Stimulated activated CD8-positive, alpha-beta memory T cell treated with anti-CD3 and anti-CD28 coated beads, Interleukin-4, amount 100 ng/mL, for 1 hour (primary cell): ENCODE measurements at places on chromosomes 11 and 22.
A peak's percentile ranks its signal among the peaks of the same experiment; 100 is the strongest.

DNA sequence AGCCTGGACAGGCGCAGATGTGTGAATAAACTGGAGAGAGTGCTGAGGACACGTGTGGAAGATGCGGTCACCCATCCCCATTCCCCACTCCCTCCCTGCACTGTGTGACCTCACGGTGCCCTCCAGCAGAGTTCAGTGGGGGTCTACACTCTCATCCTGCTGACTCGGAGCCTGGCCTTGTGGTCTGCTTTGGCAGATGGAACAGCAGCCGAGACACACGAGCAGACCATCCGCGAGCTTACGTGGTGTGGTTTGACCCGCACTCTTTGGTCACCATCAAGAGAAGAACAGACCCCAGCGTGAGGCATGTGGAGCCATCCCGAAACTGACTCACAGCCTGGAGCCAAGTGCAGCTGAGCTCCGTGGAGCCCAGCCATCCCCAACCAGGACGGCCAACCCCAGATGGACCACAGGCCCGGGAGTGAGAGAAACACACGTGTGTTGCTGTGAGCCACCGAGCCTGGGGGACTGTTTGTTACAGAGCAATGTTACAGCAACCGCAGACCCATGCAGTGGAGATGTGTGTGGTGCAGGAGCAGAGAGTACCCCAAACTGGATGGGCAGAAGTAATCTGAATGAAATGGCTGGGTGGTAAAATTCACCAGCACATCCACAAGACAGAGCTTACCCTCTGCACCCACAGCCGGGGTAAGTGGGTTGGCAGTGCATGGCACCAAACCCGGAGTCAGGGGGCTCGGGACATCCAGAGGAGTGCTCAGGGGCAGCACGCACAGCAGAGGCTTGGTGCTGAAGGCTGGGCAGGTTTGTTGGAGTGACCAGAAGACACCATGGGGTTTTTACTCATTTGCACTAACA, 90.7 kb downstream of the RTL6 start:
- DNase-seq, result no peak

- no peak for DNase-seq
Measured at GRCh38 chr22:36208162-36208765, 6.7 kb upstream of the APOL4 start.

DNA sequence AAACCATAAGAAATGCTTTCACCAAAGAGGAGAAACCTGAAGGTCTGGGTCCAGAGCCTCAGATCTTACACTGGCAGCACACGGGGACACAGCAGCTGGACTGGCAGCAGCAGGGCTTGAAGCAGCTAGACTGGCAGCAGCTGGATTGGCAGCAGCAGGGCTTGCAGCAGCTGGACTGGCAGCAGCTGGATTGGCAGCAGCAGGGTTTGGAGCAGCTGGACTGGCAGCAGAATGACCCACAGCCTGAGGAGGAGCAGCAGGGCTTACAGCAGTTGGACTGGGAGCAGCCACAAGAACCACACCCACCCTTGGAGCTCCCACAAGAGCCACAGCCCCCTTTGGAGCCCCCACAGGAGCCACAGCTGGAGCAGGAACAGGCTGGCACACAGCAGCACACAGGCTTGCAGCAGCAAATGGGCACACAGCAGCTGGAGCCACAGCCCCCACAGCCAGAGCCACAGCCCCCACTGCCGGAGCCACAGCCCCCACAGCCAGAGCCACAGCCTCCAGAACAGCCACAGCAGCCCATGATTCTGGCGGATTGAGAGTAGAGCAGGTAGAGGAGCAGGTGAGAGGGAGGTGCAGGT, at the start of gene KRTAP5-11:
Gene KRTAP5-11, minus strand, starts transcription at position 567 of the 587 bp plus-strand sequence. Its CDS starts 38 bp downstream, at position 529.
- no peak for DNase-seq

DNA sequence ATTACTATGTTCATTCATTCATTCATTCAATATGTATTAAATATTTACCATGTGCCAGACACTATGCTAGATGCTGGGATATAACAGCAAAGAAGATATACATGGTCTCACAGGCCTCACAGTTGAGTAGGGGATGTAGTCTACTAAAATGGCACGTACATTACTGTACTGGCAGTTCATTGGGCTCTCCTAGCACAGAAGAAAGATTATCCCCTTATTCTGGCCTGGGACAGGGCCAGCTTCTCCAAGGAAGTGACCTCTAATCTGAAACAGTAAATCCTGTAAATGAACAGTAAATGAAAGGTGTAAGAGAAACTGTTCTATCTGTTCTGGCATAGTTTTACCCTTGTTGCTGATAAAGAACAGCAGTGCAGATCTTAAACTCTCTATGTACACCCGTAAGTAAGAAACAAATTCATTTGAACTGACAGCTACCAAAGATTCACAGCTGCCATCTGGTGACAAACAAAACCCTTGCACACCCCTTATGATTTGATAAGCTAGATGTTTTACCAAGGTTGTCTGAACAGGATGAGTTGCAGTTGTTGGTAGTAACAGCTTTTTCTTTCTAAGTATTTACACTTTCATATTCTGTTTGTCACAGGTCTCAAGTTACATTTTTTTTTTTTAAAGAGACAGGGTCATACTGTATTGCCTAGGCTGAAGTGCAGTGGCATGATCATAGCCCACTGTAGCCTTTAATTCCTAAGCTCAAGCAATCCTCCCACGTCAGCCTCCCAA, 263.1 kb downstream of the TMEM135 start:
- no peak for DNase-seq

DNA sequence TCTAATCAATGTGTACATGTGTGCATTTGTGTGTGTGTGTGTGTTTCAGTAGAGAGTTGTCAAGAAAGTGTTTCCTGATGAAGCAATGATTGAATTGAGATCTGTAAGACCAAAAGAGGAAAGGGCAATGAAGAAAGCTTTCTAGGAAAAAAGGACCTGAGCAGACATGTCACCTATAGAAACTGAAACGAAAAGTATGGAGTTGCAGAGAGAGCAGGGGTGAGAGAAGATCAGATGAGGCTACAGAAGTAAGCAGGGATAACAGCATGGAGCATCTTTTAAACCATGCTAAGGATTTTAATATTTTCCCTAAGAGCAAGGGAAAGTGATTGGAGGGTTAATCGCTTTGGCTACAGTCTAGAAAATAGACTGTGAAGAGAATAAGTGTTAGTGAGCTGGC, 1459.4 kb upstream of the TENM4 start:
- no peak for DNase-seq

DNA sequence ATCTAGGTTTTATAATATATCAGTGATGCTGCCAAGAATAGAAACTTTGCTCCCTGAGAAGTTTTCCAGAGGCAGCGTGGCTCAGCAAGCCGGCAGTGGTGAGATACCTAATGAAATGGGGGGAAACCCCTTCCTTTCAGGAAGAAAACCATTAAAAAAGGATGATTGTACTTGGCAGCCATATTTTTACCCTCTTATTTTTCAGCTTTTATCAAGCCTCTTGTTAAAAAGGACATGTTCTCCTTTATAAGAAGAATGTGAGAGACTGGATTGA, 9.0 kb upstream of the ME3 start:
- DNase-seq, result no peak

GRCh38 chr22:22168190-22168940, 76.2 kb upstream of the VPREB1 start:
- DNase-seq, result no peak

DNA sequence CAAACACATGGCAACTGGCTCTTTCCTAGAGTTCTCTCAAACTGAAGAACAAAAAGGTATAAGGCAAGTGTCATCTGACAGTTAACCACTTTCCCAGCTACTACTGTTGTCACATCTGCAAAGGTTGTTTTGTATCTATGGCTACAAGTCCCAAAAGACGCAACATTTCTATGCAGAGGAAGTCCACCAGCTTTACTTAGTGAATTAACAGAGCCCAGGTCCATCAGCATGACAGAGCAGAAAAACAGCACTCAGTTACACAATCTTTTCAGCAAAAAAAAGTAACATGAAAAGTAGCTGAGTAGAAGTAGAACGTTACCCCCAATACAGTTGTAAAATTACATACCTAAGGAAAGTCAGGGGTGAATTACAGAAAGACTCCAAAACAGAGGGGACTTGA, 12.1 kb downstream of the CPSF7 start:
- DNase-seq, result no peak

DNA sequence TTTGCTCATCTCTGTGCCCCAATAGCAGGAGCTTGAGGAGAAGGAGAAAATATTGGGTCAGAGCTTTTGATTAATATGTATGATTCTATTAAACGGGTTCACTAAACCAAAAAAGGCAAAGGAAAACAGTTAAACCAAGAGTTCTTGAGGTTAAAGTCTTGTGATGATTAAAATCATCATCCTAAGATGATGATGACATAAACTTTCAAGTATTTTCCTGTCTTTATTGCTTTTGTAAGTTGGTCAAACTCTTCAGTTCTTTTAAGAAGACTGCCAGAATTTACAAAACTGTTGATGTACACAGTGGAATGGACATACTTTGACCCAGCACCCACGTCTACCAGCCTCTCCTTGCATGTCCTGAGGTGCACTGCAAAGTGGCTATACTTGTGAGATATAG, 41.0 kb downstream of the FDX1 start:
- no peak for DNase-seq

DNA sequence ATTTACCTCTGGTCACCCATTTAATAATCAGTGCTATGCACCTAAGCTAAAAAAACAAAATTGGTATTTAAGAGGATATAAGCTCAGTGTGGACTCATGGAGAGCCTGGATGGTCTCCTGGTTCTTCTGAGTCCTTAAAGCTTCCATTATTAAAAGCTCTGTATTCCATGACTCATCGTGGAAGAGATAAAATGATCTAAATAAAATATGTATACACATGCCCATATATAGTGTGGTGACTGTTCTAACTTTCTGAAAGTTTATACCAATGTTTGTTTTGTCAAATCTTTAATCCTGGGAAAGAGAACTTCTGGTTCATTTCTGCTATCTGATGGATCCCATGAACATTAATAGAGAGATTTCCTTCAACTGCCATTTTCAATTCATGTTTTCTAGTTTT, 375.9 kb downstream of the GUCY1A2 start:
- no peak for DNase-seq

DNA sequence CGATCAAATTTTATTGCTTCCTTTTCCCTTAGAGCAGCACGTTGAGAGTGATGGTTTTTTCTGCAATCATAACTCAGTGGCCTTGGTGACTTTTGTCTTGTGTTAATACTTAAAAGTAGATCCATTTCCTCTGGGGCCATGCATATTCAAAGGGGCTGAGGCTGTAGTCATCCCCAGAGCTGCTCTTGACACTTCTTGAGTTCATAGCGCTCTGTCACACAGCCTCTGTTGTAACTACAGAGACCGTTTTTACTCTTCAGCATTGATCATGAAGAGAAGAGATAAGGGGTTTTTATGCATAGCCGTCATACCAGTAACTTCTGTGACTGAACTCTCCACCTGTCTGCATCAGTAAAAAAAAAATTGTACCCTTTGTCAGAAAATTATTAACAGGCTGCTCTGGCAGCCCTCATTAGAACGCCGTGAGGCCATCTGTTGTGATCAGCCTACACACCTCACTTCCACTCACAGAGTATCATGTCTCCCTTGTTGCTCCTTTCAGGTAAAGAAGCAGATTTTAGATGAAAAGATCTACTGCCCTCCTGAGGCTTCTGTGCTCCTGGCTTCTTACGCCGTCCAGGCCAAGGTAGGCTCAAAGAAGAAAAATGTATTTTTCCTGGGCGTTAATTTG, 38.4 kb downstream of the NF2 start:
- DNase-seq, result no peak

GRCh38 chr11:129680907-129681306, 134.7 kb upstream of the TMEM45B start:
- no peak for DNase-seq

GRCh38 chr11:96200243-96200642, 142.8 kb downstream of the MAML2 start:
- no peak for DNase-seq

DNA sequence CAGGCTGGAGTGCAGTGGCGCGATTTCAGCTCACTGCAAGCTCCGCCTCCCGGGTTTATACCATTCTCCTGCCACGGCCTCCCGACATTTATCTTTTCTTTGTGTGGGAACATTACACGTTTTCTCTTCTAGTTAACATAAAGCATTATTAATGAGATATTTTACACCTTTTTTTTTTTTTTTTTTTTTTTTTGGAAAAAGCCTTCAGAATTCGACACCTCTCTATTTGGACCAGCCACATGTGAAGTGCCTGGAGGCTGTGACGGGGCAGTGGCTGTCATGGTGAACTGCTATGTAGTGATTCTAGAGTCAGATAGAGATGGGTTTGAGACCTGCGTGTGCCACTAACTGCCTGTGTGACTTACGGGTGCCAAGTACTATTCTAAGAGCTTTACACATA, 64.3 kb downstream of the SMIM38 start:
- no peak for DNase-seq

- peak; percentile 64 for DNase-seq
Measured at GRCh38 chr22:39534591-39535356, 2.2 kb upstream of the RPS19BP1 start.

GRCh38 chr22:36331912-36332622, 55.7 kb downstream of the MYH9 start:
- DNase-seq, result no peak

GRCh38 chr11:62777389-62777788, 6.2 kb downstream of the TAF6L start:
- no peak for DNase-seq

DNA sequence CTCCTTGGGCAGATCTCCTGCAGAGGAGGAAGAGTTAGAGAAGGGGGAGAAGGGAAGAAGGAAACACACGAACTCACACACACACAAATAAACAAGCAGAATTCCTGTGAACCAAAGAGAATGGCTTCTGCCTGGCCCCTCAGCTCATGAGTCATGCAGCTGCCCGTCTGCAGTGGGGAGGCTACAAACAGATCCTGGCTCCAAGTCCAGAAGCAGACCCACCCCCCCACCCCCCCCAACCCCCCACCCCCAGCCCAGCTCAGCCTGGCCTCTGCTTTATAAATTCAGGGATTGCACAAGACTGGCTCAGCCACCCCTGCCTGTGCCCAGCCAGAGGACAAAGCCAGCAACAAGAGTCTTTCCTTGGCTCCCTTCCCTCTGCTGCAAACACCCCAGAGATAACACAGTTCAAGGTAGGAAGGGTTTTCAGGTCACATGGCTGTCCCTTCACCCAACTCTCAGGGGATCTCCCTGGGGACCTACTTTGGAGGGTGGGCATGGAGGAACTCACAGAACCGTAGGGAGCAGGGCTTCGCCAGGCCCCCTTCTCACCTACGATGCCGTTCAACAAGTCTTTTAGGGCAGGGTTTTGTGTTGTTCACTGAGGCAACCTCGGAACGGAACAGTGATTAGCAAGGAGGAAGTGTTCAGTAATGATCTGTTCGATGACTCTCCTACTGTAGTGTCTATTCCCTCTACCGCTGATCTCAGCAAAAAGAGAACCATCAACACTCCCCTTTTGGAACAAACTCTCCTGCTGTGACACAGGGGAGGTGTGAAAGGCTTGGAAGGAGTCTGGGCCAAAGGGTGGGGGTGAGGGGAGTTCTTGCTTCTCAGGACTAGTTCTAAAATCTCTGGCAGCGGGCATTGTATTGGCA, 35.5 kb downstream of the RPL27A start:
- DNase-seq, result no peak

- DNase-seq, result no peak
Measured at GRCh38 chr11:107427569-107428180, 29.9 kb downstream of the CWF19L2 start.
